ENCODE measurements at places on chromosomes 5 and 9. TPM values are rescaled to one million over a fixed set of nuclear protein-coding genes. Genes with fewer than 3 reads are reported as not detected.

Gene FANCG
- total RNA-seq: 32.2 TPM

Gene CAMK4
- 2.9 TPM for total RNA-seq

Gene PRRX2
- total RNA-seq: 36.1 TPM

Gene CYLC2
- not detected for total RNA-seq

Gene PCDHB13
- total RNA-seq: 0.27 TPM

Gene ENHO
- total RNA-seq: not detected

Gene GLRA1
- total RNA-seq: not detected

- no peak for DNase-seq
These were observed 134.7 kb upstream of the SV2C start for GRCh38 chr5:75948438-75948837.

GRCh38 chr5:150303660-150304386 lies 1.1 kb upstream of the ARSI start:
- peak; percentile 55 for DNase-seq

DNA sequence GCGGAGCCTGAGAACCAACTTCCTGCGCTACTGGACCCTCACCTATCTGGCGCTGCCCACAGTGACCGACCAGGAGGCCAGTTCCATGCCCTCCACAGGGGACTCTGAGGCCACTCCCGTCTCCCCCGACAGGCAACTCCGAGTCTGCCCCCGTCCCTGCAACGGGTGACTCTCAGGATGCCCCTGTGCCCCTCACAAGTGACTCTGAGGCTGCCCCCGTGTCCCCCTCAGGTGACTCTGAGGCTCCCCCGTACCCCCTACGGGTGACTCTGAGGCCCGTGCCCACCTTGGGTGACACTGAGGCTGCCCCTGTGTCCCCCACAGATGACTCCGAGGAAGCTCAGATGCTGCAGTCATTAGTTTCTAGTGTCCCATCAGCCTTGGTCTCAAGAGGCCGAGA lies 25.1 kb downstream of the CEL start:
- DNase-seq: no peak

- DNase-seq: peak; percentile 14
These were observed 2.3 kb upstream of the AK3 start for GRCh38 chr9:4743131-4743875.

- peak; percentile 75 for DNase-seq
These were observed 521.6 kb upstream of the ST8SIA4 start for GRCh38 chr5:101424530-101425175.

DNA sequence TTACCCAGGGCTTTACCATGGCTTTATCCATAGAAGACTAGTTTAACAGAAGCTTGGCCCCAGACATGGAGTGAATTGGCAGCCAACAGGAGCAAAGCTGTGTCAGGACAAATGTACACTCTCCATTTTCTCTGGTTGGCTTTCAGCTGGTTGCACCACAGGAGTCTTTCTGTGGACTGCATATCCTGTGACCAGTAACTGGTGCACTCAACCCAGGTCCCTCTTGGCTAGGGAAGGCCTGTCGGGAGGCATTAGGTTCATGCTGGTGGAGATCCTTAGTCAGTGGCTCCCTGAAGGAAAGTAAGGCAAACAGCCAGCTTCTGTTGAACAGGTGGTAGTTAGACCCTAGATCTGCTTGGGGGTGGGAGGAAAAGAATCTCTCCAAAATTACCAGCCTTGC lies 146.9 kb upstream of the TLX3 start:
- no peak for DNase-seq

GRCh38 chr9:112887381-112887780 lies 3.3 kb downstream of the SLC46A2 start:
- no peak for DNase-seq

GRCh38 chr5:177610131-177610769 lies 10.3 kb downstream of the B4GALT7 start:
- no peak for DNase-seq
